Stimulated activated CD4-positive, alpha-beta T cell treated with anti-CD3 and anti-CD28 coated beads, Interleukin-1b, Interleukin-23, amount 100 ng/mL, for 24 hours (primary cell): ENCODE measurements at places on chromosomes 5 and 9.

GRCh38 chr5:179300581-179301180, 44.6 kb downstream of the ADAMTS2 start:
- DNase-seq = no peak

GRCh38 chr5:148205044-148205806, 2.4 kb downstream of the SPINK6 start:
- DNase-seq = no peak

DNA sequence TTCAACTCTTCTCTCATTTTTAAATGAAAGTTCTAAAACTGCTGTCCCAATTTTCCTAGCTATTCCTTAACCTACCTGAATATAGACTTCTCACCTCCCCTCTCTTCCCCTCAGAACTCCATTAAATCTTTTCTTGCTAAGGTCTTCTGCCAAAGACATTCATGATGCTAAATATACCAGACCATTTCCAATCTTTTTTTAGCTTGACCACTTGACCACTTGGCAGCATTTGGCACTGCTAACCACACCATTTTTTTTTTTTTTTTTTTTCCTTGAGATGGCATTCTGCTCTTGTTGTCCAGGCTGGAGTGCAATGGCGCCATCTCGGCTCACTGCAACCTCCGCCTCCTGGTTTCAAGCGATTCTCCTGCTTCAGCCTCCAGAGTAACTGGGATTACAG, 3.6 kb upstream of the ZNF131 start:
- DNase-seq = no peak

DNA sequence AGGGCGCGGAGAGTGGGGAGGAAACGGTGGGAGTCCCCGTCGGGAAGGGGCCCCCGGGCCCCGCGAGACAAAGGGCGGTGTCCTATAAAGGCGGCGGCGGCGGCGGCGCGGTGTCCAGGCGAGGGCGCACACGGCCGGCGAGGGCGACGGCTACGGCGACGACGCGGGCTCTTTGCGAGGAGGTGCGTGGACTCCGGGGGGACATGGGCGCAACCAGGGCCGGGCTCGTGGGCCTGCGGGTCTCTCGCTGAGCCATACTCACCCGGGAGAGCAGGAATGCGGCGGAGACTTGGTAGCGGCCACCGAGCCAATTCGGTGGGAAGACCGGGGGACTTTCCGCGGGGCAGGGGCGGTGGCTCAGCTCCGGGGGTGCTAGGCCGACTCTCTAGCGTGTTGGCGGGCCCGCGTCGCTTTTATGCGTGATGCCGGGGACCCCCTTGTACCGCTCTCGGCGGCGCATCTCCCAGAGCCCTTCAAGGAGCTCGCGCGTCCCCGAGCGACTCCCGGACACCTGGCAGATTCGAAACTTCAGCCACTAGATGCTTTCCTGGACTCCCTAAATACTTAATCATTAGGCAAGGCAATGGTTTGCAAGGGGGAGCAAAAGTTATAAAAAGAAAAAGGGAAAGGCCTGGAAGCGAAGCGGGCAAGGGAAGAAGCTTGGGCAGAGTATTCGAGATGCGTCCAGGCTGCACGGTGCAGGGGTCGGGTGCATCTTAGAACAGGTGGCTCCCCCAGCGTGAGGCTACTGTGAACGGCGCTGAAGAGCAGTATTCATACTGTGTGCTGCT, 5.9 kb upstream of the TAL2 start:
- no peak for DNase-seq

DNA sequence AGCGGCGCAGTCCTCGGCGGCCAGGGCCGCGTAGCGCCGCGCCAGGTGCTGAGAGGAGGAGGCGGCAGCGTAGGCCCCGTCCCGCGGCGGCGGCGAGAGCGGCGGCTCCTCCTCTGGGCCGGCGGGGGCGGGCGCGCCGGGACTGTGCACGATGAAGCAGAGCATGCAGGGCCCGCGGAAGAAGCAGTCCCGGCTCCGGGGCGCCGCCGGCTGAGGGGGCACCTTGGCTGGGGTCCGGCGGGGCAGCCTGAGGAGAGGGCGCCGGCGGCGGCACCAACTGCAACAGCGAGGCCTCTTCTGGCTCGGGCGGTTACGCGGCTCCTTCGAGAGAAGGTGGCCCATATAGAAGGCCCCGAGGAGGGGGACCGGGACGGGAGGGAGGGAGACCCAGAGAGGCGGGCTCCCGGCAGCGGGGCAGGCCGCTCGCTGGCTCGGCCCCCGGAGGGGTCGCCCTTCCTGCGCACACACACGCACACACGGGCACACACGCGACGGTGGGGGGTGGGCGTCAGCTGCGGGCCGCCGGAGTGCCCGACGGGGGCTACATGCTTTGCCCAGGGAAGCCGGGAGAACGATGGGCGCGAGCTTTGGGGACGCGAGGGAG, 446 bp downstream of the FBXL17 start:
- DNase-seq = peak; percentile 61

DNA sequence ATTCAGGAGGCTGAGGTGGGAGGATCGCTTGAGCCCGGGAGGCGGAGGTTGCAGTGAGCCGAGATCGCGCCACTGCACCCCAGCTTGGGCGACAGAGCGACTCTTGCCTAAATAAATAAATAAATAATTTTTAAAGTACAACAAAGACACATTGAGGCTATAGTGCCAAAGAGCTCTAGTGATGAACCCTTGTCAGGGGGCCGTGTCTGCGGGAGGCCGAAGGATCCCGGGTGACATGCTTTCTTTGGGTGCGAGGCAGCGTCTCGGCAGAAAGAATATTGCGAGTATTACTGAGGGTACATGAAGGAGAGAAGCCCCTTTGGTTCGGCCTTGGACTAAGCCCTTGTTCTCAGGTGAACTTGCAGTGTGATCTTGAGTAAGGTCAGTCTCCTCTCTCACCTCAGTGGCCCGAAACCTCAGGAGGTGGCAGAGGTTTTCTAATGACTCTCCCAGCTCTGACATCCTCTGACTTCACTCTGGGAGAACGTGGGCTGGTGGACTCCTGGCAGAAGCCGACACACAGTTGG, 397 bp upstream of the RECK start:
- no peak for DNase-seq

- no peak for DNase-seq
These were observed 84.5 kb downstream of the C5orf15 start for GRCh38 chr5:133883916-133884315.

DNA sequence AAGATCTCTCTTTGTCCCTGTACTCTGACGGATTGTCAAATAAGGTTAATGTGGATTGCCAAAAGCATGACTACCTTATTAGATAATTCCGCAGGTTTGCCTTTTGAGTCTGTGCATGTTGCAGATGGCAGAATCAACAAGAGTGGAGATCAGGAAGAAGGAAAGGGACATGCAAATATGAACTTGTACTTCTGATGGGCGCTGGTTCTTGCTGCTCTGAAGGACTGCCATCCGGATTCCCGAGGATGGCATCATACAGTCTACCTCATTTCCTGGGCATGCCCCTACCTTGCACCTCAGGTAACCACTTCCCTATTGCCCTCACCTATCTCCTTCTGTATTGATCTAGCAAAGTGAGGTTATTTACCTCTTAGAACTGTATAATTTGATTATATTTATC, 504.2 kb downstream of the ACTL7B start:
- no peak for DNase-seq
